ENCODE measurements at places on chromosomes 5 and 9.

GRCh38 chr5:154663424-154663823 is 91.8 kb upstream of the LARP1 start:
- no peak for DNase-seq

DNA sequence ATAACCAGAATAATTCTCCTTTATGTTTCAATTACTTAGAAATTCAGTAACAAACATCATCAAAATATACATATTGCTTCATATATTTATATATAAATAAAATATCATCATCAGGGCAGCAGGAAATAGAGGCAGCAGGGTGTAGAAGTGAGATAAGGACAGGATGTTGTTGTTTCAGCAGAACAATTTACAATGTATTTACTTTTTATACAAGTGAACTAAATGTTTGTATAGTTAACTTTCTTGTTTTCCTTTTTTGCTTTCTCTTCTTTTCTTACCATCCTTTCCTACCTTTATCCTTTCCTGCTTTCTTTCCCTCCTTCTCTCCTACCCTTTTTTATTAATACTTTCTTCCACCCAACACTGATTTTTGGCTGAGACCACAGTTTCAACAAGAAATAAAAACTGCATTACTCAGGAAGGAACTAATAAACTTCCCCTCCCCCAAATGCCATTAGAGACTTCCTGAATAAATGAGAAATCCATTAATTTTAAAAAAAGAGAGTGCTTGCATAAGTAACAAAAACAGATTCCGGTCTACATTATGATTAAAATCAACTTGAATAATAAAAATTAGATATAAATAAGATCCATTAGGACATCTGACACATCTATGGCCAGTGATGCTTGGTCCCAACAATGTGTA is 159.8 kb upstream of the ACOT12 start:
- DNase-seq = no peak

- DNase-seq = no peak
Measured at GRCh38 chr9:136147038-136147889, 28.6 kb upstream of the TMEM250 start.

DNA sequence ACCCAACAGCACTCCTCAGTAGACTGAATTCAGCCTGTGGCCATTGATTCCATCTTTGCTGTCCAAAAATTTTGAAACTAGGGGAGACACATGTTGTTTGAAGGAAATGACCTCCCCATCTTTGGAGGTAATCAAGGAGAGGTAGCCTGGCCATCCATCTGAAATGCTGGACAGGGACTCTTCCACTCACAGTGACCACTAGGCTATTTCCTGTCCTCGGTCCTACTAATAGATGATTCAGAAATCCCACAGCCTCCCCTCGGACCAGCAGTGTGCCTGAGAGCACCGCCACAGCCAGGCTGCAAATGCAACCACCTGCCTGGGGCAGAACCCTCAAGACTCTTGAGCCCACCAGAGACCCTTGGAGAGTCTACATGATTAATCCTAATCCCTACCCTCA is 12.5 kb downstream of the HRH2 start:
- no peak for DNase-seq

GRCh38 chr5:141668601-141669265 is 13.3 kb downstream of the ARAP3 start:
- no peak for DNase-seq

DNA sequence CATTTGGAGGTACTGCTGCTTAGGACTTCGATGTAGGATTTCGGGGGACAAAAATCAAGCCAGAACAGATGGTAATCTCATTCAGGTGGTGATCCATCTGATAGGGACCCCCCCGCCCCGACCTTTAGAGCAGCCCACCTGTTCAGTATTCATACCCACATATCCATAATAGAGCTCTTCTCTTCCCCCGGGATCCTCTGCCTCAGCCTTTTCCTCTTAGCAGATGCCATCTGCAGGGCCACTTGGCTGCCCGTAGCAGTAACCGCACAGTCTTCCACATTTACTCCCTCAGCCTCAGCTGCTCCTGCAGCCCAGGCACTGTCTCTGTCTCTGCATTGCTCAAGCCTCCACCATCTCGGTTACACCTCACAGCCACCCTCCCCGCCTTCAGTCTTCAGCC is 65.8 kb upstream of the RARS1 start:
- DNase-seq = no peak

- no peak for DNase-seq
Measured at GRCh38 chr5:15936505-15937245, 242.9 kb downstream of the MARCHF11 start.

- DNase-seq = peak; percentile 74
Measured at GRCh38 chr9:37913480-37914153, 9.7 kb upstream of the SLC25A51 start.

DNA sequence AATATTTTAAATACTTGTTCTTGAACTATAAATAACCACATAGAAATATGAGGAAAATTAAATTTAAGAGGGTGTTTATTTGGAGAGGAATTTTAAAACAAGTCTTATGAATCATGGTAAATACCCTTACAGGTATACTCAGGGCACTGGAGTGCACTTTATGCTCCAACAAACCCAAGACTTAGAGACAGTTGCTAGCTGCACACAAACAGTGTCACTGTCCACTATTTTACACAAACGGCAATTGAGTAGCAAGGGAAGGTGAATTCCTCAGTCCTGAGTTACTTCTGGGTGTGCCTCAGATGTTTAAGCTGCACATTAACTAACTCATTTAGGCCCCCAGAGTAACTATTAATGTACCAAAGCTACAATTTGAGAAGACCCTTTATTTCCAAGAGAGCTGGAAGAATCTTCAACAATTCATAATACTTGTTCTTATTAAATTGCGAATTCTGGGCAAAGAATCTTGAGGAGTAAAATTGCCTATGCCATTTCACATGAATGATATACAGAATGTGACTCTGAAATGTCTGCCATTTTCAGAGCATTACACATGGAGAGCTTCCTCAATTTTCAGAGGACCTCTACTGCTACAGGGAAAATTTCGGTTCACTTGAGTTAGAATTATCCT is 371.2 kb downstream of the PDE4D start:
- DNase-seq = no peak

DNA sequence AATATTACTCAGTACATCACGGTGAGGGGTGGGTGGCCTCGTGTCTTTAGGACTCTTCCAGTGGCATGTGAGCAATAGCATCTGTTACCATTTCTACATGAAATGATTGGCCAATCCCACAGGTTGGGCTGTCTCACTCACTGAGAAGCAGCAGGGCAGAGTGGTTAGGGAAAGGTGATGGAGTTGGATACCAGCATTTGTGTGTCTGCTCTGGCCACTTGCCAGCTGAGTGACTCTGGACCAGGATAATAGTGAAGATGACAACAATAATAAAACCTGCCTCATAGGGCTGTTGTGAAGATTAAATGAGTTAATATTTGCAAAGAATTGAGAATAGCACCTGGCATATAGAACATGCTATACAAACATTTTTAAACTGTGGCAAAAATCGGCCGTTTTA is 42.0 kb downstream of the IQGAP2 start:
- no peak for DNase-seq

GRCh38 chr5:64947031-64947430 is 178.3 kb downstream of the CWC27 start:
- DNase-seq = no peak

DNA sequence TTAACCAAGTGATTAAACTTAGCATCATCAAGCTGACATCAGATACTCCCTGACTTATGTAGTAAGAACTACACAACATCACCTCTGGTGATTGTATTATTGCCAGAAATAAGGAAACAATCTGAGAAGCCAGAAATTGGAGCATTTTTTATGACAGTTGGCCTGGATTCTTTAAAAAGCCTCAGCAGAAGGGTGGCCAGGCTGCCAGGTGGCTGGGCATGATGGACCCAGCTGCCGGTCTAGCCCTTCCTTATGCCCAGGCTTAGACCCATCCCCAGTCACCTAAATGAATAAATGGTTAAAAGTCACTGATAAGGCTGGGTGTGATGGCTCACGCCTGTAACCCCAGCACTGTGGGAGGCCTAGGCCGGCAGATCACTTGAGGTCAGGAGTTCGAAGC is 12.8 kb downstream of the OR1K1 start:
- DNase-seq = no peak

DNA sequence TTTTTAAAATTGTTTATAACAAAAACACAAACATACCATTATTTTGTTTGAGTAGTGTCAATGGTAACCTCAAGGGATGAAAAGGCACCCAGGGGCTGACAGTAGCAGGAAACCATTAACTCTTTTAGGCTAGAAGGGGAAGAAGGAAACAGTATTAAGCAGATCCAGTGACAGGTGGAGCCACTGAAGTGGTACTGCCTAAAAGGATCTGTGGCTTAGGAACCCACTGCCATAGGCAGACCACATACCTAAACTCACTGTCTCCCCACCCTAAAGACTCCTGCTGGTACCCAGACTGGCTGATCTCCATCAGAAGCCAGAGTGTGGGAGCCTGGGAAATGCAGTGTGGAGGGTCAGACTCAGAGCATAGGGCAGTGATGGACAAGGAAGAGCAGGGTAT is 13.5 kb downstream of the RLN1 start:
- no peak for DNase-seq

GRCh38 chr5:167835146-167835545 is 456.3 kb upstream of the WWC1 start:
- no peak for DNase-seq

GRCh38 chr9:92807031-92807756 is 42.6 kb upstream of the BICD2 start:
- no peak for DNase-seq

DNA sequence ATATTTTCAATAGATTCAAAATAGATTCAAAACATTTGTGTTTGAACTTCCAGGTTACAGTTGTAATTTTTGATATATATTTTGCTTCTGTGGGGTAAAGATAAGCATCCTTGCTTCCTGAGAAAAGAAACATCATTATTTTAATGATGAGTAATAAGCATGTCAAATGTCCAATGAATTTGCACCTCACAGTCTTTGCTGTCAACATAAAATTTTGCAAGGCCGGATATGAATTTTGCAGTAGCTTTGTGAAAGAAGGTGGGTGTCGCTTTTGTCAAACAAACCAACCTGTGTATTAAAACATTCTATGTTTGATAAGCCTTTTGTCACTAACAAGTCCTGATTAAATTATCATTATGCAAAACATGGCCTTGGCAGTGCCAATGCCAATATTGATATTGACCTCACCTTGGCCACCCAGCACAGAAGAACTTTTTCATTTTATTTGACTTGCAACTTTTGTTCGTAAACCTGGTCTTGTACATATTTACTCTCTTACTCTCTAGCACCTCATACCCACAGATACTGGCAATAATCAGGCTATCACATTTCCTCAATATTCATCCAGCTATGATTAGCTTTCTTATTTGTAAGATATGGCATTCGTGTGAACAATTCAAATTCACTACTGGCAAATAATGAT is 645.0 kb upstream of the KLF4 start:
- DNase-seq = no peak

DNA sequence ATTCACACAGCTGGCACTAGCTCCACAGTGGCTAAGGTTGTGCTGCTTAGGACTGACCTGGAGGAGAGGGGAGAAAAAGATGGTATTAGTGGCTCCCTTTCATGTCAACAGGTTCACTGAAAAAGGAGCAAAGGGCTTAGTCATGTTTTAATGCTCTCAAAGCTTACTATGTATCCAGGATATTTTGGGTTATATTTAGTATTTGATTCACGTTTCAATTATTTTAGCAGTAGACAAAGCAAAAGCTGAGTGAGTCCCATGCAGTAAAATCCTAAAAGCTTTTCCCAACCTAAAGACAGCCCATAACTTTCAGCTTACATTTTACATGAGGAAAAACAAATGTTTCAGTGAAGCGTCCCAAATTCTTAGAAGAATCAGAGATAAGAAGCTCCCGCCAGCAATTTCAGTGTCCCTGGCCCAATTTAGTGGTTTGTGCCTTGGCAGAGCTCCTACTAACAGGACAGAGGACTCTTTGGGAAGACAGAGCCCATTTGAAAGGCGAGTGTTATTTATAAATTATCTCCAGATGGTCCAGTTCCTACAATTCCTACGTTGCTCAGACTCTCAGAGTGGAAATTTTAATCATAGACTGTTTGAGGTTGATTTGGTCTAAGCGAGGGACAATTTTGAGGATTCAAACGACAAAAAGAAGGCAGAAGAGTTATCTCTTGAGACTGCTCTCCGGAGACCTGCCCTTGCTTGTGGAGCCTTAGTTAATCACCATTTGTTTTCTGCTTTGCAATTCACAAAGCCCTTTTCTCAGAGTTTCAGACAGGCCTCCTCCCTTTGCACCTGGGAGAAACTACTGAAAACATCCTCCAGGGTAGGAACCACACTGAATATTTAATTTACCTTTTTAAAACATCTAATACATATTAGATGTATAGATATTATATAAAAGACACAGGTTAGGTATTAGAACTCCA is 225.0 kb upstream of the ANKRD55 start:
- DNase-seq = no peak

DNA sequence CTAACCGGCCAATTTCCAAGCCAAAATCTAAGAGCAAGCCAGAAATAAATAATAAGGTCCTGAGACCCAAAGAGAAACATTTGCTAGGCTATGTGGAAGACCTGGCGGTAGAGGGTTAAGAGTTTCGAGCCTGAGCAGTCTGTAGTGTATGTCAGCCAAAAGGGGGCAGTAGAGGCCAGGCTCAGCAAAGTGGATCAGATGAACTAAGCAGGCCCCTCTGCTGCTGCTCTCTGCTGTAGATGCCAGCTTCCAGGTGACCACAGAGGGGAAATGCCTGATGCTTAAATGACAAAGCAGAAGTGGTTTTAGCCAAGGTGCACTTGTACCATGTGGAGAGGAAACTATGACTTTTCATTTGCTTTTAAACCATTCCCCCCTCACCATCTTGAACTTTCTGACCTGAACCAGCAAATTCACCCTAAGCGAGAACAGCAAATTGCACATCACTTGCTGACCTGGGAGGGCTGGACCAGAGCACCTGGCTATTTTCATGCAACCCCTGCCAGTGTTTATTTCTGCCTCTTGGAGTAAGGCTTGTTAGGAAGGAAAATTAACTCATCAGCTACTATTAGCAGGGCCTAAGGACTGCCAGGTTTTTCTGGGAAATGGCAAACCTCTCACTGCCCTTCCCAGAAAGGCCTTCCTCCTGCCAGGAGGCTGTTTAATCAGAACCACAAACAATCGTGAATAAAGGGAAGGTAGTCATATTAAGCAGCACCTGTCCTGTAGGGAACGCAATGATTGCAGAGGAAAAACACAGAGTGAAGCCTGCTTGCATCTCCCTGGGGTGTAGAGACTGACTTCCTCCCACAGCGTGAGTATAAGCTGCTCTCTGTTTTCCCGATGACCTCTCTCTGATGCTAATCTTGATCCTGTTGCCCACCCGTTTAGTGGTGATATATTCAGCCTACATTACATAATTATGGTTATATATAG is 818.2 kb downstream of the TLR4 start:
- DNase-seq = no peak

- no peak for DNase-seq
Measured at GRCh38 chr5:124741711-124742496, 4.5 kb downstream of the ZNF608 start.

GRCh38 chr9:98087420-98088354 is 31.2 kb downstream of the NANS start:
- no peak for DNase-seq
